MG63 (cell line): ENCODE measurements at places on chromosomes 4 and X. TPM values are rescaled to one million over a fixed set of nuclear protein-coding genes. Genes with fewer than 3 reads are reported as not detected.

The ATP1B4 gene
- total RNA-seq, result not detected in 2 replicates

GRCh38 chr4:125994024-125994423 is 679.3 kb downstream of the FAT4 start:
- no peak for DNase-seq

- DNase-seq, result no peak
Measured at GRCh38 chrX:136157187-136157586, 9.9 kb downstream of the FHL1 start.

- DNase-seq, result no peak
Measured at GRCh38 chr4:107120661-107121060, 84.5 kb upstream of the DKK2 start.

GRCh38 chr4:69727426-69727825 is 33.0 kb downstream of the SULT1B1 start:
- DNase-seq, result no peak

GRCh38 chr4:16082426-16083240 is 1.2 kb downstream of the PROM1 start:
- DNase-seq, result peak; percentile 31

DNA sequence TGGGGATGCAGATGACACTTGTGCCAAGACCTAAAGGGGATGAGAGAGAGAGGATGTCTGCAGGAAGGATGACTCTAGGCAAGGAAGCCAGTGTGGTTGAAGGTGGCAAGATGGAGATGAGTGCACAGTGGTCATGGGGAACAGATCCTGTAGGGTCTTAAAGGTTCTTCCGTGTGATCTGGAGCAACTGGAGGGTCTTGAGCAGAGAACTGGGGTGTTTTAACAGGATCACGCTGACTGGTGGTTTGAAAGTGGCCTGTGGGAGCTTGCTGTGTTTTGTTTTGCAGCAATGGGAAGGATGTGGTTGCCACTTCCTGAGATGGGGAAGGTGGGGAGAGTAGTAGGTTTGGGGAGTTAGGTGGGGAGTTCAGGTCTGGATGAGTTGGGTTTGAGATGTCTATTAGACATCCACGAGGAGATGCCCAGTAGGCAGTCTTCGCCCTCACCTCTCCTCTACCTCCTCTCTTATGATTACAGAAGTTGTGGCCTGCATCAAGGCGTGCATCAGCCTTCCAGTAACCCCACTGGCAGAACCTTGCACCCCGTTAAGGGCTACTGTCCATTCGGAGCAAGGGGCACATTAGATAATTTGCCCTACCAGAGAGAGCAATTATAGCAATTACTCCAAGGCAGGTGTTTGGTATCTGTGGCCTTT is 1.4 kb upstream of the STBD1 start:
- no peak for DNase-seq

GRCh38 chr4:154456240-154456639 is 35.4 kb downstream of the DCHS2 start:
- DNase-seq, result no peak

DNA sequence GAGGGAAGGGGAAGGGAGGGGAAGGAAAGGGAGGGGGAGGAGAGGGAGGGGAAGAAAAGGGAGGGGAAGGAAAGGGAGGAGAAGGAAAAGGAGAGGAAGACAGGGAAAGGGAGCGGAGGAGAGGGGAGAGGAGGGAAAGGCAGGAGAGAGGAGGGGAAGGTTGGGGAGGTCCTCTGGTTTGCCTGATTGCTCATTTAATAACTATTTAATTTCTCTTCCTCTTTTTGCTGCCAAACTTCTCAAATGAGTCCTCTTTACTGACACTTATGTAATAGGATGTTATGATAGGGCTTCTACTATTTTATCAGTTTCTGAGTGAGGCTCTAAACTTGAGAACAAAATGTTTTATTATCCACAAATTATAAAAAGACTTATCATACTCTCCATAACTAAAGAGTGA is 35.4 kb upstream of the PPA2 start:
- DNase-seq, result no peak

DNA sequence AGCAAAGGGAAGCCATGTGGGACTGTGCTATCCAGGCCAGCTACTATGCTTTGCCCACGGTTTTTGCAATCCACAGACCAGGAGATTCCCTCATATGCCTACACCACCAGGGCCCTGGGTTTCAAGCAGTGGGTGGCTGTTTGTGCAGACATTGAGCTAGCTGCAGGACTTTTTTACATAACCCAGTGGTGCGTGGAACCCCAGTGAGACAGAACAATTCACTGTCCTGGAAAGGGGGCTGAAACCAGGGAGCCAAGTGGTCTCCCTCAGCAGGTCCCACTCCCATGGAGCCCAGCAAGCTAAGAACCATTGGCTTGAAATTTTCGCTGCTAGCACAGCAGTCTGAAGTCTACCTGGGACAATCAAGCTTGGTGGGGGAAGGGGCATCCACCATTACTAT is 959.9 kb downstream of the FSTL5 start:
- no peak for DNase-seq

The RGN gene
- 0.30 TPM in 1 of 2 replicates, not detected in the other for total RNA-seq

DNA sequence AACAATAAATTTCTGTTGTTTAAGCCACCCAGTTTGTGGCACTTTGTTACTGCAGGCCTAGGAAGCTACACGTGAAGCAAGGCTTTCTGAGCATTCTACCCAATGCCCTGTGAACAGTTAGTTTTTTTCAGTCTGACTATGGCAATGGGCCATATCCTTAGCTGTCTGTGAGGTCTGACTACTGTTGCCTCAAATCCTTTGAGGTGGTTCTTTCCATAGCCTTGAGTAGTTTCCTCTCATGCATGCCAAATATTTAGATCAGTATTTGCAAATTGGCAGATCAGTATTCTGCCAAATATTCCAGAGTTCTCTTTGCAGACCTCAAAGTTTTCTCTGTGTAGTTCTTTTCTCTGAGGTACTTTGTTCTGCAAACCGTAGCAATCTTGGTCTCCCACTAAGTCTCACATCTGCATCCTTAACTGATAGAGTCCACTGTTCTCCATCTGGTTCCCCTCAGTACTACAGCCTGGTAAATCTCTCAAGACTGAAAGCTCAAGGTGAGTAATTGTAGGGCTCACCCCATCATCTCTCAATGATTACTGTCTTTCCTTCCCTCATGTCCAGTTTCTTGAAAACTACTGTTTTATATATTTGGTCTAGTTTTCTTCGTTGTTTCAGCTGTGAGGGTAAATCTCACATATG is 984.9 kb upstream of the INTU start:
- DNase-seq, result no peak

DNA sequence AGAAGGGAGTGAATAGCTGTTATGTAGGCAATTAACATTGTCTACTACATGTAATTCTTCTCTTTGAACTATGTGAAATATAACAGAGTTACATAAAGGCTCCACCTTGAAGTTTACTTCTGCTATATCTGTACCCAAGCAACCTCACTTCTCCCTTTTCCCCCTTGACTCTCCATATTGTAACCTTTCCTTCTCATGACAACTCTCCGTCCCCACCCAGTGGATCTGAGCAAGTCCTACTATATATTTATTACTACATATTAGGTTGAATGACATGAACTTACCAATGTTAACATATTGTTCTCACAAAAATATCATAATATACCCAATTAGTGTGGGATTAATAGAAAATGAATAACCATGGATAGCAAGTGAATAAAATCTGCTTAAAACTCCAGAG is 93.2 kb upstream of the ATP8A1 start:
- DNase-seq, result no peak

DNA sequence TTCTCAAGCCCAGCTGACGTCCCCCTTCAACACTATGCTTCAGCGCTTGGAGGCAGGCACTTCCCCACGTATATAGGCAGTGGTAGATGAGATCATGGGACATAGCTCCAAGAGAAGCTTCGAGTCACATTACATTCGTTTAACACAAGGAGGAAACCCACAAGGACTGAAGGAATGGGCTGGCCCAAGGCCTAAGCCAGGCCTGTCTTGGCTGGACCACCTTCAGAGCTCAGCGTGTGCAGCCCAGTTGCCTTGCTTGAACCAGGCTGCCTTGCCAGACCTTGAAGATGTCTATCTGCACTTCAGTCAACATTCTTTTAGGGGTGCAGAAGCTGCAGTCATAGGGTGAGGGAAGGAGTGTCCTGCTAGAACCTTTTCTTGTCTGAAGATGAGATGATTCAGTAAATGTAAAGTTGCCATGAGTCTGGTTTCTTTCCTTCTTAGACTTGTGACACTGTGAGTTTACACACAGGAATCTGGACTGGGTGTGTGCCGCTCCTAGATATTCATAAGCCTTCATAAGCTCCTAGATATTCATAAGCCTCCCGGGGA is 144.1 kb upstream of the RBPJ start:
- peak; percentile 91 for DNase-seq

- DNase-seq, result no peak
Measured at GRCh38 chr4:175263537-175263936, 345.4 kb downstream of the ADAM29 start.

GRCh38 chrX:136963973-136964372 is 69.8 kb downstream of the GPR101 start:
- no peak for DNase-seq

The TCEAL2 gene
- not detected in 2 replicates for total RNA-seq

GRCh38 chrX:42686296-42686695 is 91.7 kb downstream of the PPP1R2C start:
- no peak for DNase-seq

The AMOT gene
- total RNA-seq, result 0.79 and 2.7 TPM in 2 replicates

The CLDN34 gene
- not detected in 2 replicates for total RNA-seq

The MAGEC2 gene
- not detected in 2 replicates for total RNA-seq

GRCh38 chr4:7661846-7662506 is 227.2 kb upstream of the PSAPL1 start:
- DNase-seq, result no peak

DNA sequence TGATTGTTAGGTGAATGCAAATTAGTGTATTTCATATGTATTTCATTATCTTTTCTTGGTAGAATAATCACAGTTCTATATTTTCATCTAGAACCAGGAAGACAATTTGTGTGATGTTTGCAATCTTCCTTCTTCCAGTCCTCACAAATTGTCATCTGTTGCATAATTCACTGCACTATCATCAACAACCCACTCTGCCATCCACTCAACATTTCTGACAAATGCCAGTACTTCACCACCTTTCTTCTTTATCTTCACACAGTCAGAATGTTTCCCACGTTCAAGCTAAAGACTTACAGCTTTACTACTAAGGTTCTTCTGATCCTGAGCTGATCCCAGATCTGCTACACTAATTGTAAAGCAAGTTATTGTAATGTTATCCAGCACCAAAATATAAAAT is 107.8 kb downstream of the IQCM start:
- DNase-seq, result no peak

GRCh38 chrX:16018291-16018690 is 105.1 kb upstream of the GRPR start:
- no peak for DNase-seq

GRCh38 chrX:15619053-15619755 is 18.4 kb upstream of the ACE2 start:
- peak; percentile 4 for DNase-seq

GRCh38 chr4:158042591-158043030 is 130.2 kb downstream of the GASK1B start:
- no peak for DNase-seq

GRCh38 chrX:19883878-19884277 is 3.5 kb downstream of the SH3KBP1 start:
- DNase-seq, result no peak

DNA sequence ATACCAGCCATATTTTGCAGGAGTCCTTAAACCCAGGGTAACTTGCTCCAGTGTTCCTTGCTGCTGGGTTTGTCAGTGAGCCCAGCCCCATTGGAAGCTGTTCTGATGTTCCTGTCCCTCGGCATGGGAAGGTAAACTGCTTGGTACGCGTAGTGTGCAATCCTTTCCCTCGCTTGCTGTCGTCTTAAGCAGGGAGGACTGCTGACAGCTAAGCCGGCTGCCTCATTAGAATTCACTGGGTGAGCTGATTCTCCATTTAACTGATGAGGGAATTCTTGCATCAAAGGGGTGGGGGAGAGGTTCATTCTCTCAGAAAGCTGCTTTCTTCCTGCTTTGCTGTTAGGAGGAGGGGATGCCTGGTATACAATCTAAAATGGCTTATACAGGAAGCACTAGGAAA is 164.6 kb downstream of the MID1IP1 start:
- no peak for DNase-seq

DNA sequence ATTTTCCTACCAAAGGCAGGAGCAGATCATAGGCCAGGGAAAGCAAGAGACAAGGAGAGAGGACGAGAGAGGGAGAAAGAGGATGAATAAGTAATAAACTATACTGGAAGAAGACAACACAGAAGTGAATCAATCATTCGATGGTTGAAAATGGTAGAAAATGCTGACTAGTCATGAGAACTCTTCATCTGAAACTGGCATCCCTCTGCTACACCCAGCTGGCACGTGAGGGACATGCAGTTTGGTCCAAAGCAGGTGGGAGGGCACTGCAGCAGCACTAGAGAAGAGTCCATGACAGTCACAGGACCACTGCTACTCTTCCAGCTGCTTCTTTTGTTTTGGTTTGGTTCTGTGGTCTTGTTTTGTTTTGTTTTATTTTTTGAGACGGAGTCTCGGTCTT is 74.1 kb downstream of the AFAP1 start:
- no peak for DNase-seq
